ENCODE measurements at places on chromosomes 1 and 21.

- DNase-seq: no peak
Observed at GRCh38 chr1:14784790-14785773, 186.6 kb downstream of the KAZN start.

GRCh38 chr21:35511696-35512162 is 462.6 kb upstream of the RUNX1 start:
- DNase-seq: no peak

DNA sequence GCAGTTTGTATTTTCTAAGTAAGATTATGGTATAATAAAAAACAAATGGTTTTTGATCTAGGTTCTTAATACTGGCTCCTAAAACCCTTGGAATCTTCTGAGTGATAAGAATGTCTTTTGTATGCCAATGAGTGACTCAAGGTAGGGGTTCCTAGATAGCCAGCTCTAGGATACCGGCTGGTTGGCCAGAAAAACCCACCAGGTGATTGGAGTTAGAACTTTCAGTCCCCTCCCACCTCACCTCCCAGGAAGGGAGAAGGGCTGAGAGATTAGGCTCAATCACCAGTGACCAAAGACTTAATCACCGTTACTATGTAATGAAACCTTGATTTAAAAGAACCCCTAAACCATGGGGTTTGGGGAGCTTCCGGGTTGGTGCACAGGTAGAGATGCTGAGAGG is 8.7 kb upstream of the BRDT start:
- peak; percentile 37 for DNase-seq

DNA sequence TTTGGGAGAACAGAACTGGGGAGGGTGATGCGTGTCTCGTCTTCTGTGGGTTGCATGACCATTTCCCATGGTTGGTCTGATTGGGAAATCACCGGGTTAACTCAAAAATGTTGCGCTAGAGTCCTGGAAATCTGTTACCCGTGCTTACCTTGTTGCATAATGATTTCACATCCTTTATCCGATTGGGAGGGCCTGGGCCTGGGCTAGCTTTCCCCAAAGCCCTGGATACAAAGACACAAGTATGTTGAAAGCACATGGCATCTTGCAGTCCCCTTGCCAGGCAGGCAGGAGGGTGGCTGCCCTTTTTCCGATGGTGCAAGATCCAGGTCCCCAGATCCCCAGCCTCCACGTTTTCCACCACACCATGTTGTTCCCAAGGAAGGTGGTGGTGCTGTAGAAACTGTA is 582 bp downstream of the TRPM2 start:
- DNase-seq: no peak

DNA sequence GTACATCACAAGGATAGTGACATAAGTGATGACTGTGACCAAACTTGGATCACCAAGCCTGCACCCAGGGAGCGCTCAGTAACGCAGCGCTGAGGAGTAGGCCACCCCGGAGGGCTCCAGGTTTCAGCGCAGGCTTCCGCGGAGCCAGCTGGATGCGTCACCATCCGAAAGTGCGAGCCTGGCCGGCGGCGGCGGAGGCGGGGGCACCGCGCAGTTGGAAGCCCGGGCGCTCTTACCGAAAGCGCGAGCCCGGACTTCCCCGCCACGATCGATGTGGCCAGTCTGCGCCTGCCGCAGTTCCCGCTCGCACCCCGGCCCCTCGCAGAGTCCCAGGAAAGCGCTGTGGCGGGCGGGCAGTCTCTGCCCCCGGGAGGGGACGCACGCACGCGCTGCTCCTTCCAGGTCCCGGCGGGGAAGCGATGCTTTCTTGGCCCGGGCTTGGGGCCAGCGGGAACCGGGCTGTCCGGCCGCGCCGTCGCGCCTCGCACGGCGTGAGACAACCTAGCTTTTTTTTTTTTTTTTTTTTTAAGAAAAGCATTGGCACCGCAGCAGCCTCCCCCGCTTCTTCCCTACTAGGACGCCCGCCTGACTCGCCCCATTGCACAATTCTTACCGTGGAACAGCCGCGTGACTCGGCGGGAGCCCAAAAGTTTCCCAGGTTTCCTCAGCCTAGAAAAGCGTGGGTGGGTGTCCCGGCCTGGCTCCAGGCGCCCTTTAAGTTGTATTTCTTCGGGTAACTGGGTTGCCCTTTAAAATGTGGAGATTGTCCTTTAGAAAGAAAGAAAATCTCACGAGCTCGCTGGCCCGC is 36.4 kb upstream of the JAK1 start:
- peak; percentile 95 for DNase-seq

- DNase-seq: no peak
Observed at GRCh38 chr1:197675583-197676208, 99.6 kb downstream of the DENND1B start.

GRCh38 chr1:187212377-187212776 is 383.6 kb downstream of the PLA2G4A start:
- DNase-seq: no peak

GRCh38 chr1:209850342-209850979 is 22.7 kb downstream of the UTP25 start:
- DNase-seq: no peak

GRCh38 chr1:197150336-197151005 is 4.0 kb upstream of the ASPM start:
- no peak for DNase-seq

GRCh38 chr1:211726467-211726995 is 51.1 kb upstream of the NEK2 start:
- peak; percentile 33 for DNase-seq

- peak; percentile 79 for DNase-seq
Observed at GRCh38 chr1:20070357-20070756, 363 bp downstream of the PLA2G5 start.

DNA sequence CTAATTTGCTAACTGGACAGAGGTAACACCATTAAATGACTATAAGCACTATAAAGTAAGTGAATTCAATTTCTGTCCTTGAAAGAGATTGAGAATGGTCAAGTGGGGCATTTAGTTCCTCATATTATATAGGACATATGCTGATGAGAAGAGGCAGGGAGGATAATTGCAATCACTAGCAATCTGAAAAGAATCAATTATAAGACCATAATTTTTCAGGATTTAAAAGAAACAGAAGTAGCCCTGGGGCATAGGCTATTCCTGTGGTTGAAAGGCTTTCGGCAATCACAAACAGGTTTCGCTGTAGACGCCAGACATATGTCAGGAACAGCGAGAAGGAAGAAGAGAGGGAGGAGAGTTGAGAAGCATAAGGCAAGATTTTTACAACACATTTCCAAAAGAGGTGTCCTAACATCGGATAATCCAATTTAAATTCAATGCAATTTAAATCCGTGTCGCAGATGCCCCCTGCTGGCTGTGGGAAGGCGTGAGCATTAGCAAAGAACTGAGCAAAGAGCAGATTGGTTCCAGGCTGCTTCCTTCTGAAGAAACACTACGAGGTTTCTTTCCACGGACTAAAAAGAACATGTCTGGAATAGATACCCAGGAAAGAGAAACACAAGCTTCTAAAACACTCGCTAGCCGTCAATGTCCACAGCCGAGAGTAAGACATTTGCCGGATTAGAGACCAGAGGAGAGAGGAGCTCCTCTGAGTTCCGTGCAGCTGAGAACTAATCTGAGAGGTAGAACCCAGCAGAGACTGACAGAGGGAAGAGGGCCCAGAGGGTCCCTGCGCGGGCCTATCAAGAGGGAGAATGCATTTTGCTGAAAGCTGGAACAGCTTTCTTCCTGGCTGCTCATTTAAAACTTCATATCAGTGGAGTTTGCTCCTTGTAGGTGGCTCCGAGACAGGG is 27.9 kb downstream of the RGS5 start:
- DNase-seq: no peak

DNA sequence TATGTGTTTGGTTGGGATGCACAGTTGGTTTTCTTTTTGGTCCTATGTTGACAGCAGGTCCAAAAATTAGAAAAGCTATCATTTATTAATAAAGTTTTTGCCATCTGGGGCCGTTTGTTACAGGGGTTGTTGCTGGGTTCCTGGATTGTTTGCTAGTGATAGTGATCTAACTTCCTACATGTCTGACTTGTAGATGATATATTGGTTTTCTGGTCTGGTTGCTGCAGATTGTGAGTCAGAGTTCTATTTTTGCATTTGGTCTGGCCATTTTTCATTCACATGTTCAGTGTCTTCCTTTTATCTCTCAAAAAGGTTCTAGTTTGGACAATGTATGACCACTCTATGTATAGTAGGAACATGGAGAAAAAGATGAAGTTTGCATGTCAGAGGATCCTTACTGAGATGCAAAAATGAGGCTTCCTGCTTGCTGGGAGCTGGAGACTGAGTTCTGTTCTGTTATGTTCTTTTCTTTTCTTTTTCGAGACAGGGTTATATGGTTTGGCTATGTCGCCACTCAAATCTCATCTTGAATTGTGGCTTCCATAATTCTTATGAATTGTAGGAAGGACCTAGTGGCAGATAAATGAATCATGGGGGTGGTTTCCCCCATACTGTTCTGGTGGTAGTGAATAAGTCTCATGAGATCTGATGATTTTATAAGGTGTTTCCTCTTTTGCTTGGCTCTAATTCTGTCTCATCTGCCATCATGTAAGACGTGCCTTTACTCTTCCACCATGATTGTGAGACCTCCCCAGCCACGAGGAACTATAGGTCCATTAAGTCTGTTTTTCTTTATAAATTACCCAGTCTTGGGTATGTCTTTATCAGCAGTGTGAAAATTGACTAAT is 4.2 kb upstream of the NVL start:
- no peak for DNase-seq

DNA sequence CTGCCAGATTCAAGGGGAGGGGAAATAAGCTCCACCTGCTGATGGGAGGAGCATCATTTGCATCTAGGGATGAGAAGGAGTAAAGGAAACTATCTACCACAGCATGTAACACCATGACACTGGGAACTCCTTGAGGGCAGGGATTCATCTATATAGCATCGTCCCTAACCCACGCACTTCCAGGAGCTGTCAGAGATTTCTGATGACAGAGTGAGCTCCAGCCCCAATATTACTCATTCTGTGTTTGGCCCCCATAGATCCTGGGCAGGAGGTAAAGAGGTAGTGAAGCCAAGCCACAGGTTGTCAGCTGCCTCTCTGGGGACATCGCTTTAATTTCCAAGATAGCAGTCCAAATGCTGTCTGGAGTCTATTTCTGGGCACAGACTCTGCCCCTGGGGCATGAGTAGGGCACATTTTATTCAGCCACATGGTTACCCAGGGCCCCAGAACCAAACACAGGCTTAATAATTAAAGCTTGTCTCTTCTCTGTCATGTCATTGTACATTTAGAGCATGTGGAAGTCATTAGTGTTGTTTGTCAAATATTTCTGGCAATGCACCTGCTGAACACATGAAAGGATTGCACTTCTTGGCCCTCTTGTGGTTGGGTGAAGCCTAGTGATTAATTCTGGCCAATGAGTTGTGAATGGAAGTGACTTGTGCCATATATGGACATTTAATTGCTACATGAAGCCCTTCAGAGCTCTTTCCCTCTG is 105.9 kb upstream of the POU3F1 start:
- DNase-seq: no peak

DNA sequence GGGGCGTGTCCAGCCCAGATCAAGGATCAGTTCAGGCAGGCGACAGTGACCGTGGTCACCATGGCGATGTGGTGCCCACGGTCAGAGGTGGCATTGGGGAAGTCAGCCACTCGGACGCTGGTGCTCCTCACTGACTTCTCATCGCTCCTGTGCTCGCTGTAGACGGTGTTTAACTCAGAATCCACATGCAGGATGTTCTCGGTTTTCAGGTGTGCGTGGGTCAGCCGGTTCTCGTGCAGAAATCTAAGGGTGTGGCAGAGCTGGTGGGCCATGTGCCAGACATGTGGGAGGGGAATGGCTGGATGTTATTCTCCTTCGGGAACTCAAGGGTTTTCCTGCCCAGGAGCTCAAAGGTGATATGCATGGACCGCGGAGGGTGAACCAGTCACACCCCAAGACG is 11.7 kb downstream of the OR2AJ1 start:
- DNase-seq: no peak

GRCh38 chr1:41093826-41094225 is 72.3 kb upstream of the SLFNL1 start:
- no peak for DNase-seq

GRCh38 chr1:201536558-201536957 is 2.4 kb upstream of the NAV1 start:
- DNase-seq: no peak

DNA sequence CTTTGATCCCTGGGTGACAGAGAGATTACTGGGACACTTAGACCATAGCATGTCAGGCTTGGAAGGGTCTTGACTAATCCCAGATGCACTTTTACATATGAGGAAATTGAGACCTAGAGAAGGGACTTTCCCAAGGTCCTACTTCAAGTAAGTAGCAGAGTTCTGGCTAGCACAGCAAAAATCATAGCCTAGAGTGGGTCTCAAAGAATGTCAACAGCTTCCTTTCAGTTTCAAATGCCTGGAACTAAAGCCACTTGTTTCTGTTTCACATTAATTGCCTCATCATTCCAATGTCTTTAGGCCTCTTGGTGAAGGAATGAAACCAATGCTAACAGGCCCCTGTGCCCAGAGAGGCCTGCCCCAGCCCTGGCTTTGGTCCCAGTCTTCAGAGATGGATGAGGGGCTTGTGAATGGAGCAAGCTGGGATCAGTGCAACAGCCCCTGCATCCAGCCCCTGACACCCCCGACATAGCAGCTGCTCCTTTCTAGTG is 26.6 kb downstream of the ATF3 start:
- no peak for DNase-seq

DNA sequence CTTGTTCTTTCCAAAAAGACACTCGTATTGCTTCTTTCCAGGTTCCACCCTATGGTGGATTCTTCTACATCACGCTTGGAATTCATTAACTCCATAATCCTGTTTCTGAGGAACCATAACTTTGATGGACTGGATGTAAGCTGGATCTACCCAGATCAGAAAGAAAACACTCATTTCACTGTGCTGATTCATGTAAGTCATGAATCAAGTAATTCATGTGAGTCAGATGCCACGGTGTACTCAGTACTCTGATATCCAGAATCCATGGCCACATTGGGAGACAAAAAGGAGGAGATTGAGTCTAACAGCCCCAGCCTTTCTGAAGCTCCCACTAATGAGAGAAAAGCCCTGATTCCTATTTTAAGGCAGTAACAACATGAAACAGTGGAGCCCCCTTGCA is 7.4 kb downstream of the CHI3L2 start:
- DNase-seq: no peak

DNA sequence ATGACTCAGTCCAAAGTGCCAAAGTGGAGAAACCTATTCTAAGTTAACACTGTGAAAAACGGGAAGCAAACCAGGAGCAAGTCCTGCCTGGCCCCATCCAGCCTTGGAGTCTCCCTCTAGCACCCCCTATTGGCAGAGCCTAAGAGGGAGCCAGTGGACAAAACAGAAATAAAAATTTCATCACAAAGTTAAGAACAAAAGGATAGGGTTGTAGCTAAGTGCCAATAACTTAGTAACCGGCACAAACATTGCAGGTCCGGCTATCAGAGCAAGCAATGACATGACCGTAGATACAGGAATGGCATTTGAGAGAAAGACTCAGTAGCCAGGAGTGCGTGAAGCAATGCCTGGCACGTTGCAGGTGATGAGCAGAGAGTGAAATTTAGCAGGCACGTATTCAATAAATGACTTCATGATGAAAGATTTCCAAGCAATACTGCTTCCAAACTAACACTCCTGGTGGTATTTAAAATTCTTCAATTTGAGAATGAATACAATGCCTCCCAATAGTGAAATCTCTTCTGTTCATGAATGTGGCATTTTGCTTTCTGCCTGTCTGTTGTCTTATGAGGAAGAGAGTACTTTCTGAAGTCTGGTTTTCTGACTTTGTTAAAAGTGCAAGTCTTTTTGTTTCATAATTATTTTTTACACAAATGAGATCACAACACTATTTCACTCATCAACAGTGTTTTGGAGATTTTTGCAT is 391.0 kb downstream of the OMA1 start:
- DNase-seq: no peak

GRCh38 chr1:50426108-50426700 is 3.0 kb upstream of the DMRTA2 start:
- DNase-seq: no peak

GRCh38 chr1:30437059-30437576 is 286.3 kb downstream of the MATN1 start:
- no peak for DNase-seq
